ENCODE measurements at places on chromosomes 6 and 20.

DNA sequence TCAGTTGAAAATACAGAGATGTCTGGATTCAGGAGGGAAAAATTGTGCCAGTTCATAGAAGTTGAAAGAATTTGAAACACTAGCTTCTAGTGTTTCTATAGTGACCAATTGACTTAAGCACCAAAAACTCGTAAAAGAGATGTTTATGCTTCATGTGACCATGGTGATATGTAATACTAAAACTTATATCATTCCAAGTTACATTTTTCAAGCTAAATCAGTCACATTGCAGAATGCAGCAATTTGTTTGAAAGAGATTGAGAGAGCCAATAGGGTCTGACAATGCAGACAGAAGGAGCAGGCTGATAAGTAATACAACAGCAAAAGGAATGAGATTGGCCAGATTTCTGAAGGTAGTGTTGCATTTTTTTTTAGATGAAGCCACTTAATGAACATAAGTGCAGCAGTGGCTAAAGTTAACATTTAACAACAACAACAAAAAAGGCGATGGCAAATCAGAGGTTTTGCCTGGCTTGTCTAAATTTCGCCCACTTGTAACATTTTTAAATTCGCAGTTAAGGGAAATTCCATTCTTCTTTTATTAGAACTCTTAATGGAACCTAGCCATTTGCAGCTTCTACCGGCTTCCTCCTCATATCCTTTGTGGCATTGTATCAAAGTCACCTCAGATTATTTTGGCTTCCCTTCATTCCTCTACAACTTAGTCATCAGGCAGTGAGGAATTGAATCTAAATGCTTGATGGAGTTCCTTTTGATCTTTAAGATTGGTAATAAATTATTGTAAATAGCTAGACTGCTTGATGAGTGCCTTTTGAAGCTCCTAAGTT lies 484.0 kb upstream of the SOX4 start:
- no peak for DNase-seq

DNA sequence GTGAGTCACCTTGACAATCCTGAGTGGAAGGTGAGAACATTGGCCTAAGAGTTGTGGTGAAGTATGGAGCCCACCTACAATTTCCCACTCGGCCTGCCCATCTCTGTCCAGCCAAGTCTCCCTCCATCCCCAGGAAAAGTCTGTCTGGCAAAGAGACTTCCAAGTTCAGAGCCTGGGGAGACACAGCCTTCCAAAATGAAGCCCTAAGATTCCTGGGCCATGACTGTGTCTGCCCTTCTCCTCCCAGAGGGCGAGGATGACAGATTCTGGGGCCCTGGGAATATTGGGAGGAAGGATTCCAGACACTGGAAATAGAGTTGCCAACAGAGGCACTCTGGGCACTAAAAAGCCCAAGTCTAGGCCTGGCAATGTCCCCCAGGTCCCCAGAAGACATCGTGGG lies 176.8 kb downstream of the NFATC2 start:
- DNase-seq: no peak

DNA sequence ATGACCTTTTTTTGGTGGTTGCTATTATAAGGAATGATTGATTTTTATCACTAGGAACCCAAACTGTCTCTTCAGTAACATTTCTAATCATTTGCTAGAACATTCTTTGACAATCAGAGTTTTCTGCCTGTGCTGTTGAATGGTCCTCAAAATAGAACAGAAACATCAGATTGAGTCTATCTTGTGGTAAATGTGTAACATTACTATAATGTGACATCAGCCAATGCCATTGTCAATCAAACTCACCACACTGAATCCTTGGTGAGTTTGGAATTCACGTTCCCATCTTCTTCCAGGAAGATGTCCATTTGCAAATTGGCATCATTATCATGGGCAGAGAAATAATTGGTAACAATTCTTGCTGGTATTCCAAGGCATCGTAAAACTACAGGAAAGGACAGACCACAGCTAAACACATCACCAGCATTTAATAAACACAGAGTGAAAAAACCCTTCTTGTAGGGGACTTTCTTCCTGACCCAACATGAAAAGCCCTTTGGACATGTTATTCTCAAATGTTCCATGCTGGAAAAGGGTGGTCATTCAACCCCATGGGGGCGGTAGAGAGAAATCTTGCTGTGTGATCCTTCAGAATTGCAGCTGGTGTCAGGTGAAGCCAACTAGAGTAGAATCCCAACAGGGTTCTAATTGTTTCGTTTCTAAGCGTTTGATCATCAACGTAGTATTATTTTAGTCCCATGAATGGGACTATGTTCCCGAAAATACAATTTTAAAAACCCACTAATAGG lies 98.5 kb downstream of the F13A1 start:
- DNase-seq: peak; percentile 40

DNA sequence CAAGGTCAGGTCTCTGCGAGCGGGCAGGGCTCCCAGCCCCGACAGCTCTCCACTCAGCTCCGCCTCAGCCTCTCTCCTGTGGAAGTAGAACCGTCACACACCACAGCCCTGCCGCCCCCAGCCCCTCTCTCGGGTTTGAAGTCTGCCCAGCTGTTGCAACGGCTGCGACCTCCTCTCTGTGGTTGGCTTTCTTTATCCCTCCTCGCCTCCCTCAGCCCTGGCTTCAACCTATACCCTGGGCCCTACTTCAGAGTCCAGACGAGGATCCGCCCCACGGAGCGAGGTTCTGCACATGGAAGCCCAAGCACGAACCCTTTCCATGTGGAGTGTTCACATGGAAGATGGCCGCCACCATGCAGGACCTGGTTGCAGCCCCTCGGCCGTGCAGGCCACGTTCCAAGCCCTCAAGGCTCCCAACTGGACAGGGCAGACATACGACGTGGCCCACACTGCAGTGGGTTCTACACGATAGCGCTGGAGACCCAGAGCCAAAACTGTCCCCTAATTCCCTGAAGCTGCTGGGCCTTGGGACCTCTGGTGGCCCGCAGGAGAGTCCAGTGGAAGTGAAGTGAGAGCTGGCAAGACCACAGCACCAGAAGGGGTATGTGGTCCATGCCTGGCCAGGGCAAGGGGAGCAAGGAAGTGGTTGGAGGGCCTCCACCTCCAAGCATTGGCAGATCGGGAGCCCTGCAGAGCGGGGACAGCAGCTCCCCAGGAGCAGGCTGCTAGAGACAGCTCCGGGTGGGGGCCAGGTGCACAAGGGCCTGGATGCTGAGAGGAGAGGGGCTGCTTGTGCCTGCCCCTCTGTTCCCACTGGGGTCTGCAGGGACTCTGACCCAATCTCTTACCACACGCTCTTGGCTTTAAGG lies 69.8 kb downstream of the GINS1 start:
- DNase-seq: no peak

GRCh38 chr6:168133168-168133561 lies 54.2 kb upstream of the FRMD1 start:
- no peak for DNase-seq

DNA sequence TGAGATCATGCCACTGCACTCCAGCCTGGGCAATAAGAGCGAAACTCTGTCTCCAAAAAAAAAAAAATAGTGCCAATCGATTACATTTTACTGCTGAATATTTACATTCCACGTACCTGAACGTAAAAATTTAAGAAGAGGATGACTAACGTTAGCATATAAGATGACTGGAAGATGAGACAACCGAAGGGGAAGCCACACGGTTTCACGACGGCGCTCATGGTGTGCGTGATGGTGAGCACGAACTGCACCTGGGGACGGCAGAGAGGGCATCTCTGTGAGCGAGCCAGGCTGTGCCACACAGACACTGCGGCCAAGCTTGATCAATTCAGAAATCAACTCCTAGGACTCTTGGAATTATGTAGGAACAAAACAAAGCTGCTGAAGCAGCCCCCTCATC lies 54.5 kb downstream of the ELOVL2 start:
- DNase-seq: no peak

- no peak for DNase-seq
Measured at GRCh38 chr6:90304308-90304707, 7.7 kb upstream of the BACH2 start.

GRCh38 chr6:6546318-6547109 lies 42.0 kb upstream of the LY86 start:
- DNase-seq: peak; percentile 31

- no peak for DNase-seq
Measured at GRCh38 chr6:80316686-80317231, 210.3 kb downstream of the BCKDHB start.

DNA sequence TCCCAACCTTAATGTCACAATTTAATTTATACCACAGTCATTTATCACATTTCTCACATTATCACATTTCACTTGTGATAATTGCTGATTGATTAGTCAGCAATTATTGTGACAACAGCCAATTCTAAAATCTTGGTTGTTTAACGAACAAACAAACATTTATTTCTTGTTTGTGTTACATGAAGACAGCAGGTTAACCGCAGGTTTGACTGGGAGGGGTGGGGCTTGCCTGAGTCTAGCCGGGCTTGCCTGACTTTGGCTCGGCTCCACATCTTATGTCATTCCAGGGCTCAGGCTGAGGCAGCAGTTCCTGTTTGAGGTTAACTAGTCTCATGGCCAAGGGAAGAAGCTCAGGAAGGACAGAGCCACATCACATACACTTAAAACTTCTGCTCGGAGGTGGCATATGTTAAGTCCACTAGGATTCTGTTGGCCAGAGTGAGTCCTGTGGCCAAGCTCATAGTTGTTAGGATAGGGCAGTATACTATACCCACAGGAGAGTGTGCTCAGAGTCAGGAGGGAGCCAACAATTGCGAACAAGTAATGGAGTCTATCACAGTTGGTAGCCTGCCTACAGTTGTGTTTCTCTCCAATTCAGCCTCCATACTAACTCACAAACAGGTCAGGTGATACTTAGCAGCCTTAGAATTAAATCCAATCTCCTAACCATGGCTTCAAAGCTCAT lies 90.0 kb upstream of the IFNGR1 start:
- peak; percentile 92 for DNase-seq

GRCh38 chr6:47733879-47734558 lies 35.6 kb downstream of the ADGRF4 start:
- peak; percentile 35 for DNase-seq

DNA sequence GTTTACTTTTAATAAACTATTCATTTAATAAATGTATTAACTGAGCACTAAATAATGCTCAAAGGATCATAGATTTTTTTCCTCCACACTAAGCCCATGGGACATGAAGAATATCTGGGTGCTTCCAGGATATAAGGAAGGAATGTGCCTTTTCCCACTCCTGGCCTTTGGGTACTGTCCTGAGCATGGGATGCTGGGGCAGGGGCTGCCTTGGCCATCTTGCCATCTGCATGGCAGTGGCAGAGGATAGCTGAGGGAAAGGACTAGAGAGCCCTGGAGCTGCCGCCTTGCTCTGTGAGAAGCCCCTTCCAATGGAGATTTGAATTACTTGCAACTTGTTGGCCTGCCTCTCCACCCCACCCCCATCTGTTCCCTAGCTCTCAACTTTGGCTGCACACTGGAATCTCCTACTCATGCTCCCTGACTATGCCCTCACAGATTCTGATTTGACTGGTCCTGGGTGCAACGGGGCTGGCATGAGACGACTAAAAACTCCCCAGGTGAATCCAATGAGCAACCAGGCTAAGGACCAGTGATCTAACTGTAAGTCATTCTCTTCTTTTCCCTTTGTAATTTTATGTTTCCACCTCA lies 15.6 kb downstream of the DDRGK1 start:
- no peak for DNase-seq

GRCh38 chr6:98747273-98747672 lies 87.1 kb upstream of the POU3F2 start:
- no peak for DNase-seq

- DNase-seq: peak; percentile 95
Measured at GRCh38 chr20:33686100-33686983, at the start of gene E2F1. E2F1 (minus strand) TSS chr20:33686385; CDS start chr20:33686264, 121 bp downstream.

DNA sequence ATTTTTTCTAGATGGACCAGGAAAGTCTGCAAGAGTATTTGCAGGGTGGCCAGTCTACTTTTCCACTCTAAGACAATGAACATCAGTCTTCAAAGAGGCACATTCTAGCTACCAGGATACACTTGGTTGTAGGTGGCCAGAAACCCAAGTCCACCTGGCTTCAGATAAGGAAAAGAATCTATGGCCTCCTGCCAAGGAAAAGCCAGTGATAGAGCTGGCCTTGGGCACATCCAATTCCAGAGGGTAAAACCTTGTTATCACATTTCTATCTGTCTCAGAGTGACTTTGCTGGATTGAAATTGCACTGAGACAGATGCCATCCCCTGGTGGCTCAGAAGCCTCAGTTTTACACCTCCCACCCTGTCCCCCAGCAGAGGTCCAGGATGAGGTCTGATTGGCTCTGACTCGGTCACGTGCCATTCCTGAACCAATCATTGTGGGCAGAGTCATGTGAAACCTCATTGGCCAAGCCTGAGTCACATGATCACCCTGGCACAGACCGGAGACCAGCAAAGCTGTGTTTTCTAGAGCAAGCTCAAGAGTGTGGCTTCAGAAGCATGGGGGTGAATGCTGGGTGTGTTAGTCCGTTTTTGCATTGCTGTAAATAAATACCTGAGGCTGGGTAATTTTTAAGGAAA lies 497.4 kb upstream of the SULF2 start:
- DNase-seq: no peak

GRCh38 chr6:109447087-109447486 lies 6.6 kb downstream of the SMPD2 start:
- no peak for DNase-seq

- DNase-seq: peak; percentile 43
Measured at GRCh38 chr6:17972074-17972952, 15.1 kb downstream of the KIF13A start.

DNA sequence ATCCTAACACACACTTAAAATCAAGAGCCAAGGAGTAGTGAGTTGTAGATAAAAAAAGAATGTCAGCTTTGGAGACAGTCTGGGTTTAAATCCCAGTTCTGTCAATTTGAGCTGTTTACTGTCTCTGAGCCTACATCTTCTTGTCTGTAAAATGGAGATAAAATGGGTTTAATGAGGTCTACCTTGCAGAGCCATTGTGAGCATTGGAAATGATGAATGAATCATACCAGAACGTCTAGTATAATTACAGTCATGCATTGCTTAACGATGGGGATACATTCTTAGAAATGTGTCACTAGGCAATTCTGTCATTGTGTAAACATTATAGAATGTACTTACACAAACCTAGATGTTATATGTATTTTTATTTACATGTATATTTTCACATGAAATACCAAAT lies 17.6 kb upstream of the SGK2 start:
- DNase-seq: no peak

GRCh38 chr20:47546184-47547033 lies 44.7 kb downstream of the NCOA3 start:
- DNase-seq: no peak

DNA sequence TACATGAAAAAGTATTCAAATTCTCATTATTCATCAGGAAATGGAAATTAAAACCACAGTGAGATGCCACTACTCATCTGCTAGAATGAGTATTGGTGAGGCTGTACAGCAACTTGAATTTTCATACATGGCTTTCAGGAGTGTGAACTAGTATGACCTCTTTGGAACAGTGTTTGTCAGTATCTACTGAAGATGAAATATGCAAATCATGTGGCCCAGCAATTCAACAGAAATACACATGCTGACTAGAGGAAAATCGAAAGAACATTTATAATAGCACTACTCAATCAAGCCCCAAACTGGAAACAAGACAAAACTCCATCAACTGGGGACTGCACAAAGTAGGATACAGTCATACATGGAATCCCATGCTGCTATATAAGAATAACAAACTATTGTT lies 102.2 kb downstream of the DCDC2 start:
- DNase-seq: no peak

GRCh38 chr6:90315354-90315950 lies 18.8 kb upstream of the BACH2 start:
- no peak for DNase-seq

GRCh38 chr6:21845018-21845417 lies 251.5 kb downstream of the SOX4 start:
- DNase-seq: no peak

All from inflammatory macrophage (primary cell).